ENCODE measurements at places on chromosomes 3 and 15.
A peak's percentile ranks its signal among the peaks of the same experiment; 100 is the strongest.

DNA sequence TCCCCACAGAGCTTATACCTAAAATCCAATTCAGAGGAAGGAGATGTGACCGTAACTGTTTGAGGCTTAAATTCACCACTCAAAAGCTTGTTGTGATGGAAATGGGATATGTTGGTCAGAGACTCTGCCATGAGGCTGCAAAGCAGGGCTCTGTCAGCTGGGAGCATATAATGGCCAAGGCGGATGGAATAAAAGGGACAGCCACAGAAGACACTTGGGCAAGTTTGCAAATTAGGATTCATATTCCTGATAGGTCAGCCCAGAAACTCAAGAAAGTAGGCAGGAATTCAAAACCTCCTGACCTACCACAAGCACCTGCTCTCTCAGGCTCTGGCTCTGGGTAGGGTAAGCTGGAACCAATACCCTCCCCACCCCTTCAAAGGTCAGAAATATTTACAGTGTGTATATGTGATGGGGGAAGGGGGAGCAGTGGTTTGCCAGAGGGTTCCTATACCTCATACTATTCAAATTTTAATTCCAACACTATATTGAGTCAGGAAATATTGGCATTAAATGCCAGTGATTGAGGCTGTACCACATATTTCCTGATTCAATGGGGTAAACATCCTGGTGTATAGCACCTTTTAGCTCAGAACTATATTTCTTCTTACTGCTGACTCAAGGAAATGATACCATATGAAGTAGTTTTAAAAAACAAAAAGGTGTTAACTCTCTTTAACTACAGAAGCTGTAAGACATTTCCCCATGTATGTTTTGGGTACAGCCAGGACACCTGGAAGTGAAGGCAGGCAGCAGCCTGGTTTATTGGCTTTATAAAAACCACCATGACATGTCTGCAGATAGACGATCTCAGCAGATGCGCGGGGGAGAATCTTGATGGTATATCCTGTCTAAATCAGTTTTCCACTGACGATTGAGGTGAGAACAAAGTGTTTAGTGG lies 19.2 kb downstream of the FYCO1 start:
- no peak for DNase-seq

DNA sequence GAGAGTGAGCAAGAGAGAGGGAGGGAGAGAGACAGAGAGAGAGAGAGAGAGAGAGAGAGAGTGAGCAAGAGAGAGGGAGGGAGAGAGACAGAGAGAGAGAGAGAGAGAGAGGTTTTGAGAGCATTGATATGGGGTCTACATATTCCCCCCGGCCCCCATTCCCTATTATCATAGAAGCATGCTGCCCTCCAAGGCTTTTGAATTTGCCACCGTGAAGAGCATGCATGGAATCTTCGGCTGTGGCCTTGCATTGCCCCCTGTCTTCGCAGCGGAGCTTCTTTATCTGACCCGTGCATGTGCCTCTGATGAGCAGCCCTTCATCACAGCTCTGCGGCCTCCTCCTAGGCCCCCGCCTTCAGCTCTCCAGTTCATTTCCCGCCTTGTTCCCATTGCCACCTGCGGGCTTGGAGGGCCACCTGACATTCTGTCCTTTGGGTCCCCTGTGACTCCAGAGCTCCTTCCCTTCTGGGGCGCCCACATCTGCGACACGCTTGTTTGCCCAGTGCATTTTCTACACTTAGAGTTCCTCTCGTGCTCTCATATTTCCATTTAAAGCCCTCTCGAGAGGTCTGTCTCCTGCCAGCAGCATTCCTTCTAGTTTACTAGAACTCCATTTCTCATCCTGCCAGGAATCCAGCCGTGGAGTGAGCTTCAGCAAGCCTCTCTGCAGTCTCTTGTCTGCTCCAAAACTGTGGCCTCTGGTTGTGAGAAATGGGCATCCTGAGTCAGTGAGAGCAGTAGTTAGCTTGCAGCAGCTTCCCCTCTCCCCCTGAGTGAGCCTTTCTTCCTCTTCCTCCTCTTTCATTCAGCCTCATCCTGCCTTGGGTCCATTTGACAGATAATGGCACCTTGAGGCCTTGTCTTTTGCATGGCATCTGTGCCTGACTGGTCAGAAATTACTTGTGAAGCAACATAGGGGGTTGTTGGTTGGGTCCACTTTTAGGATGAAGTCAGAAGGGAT lies 25.3 kb downstream of the LPP start:
- DNase-seq: no peak

DNA sequence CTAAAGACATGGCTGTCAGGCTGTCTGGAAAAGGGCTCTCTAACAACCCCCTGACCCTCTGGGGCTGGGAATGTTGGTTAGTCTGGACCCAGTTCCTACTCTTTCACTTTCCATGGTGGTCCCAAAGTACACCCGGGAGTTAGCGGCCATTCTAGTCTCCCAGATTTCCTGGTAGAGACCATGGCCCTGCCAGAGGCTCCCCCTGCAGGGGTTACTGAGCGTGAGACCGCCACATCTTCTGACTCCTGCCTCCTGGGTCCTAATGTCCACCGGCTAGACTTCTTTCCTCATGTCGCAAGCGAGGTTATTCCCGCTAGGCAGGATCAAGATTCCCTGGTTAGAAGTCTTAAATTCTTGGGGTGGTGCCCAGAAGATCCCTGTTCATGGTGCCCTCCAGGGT lies 540.0 kb upstream of the ROBO1 start:
- DNase-seq: no peak

DNA sequence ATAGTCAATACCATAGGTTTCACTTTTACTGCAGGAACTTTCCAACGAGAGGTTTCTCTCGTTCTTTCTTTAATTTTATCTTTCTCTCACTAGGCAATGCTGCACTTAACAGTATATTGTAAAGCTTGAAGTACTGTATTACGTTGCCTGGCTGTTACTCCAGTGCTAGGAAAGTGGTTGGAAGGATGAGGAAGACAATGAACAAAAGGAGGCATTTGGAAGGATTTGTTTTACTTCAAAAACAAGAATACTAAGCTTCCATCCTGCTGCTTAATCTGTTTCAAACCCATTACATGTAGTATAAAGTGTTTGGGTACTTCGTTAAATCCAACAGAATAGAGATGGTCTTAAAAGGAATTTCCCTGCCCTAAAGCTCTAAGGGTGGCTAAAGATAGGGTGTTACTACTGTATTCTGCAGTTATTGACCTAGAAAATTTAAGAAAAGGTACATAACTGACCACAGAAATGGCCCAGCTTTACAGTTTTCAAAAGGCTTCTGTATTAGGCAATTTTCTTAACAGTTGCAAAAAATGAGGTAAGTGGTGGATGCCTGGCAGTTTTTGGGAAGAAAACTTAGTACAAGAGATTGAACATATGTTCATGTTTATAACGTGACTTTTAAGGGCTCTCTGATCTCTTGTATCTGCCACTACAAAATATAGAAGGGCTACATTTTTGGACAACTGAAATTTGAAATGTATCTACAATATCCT lies 785 bp upstream of the IFT57 start:
- no peak for DNase-seq

DNA sequence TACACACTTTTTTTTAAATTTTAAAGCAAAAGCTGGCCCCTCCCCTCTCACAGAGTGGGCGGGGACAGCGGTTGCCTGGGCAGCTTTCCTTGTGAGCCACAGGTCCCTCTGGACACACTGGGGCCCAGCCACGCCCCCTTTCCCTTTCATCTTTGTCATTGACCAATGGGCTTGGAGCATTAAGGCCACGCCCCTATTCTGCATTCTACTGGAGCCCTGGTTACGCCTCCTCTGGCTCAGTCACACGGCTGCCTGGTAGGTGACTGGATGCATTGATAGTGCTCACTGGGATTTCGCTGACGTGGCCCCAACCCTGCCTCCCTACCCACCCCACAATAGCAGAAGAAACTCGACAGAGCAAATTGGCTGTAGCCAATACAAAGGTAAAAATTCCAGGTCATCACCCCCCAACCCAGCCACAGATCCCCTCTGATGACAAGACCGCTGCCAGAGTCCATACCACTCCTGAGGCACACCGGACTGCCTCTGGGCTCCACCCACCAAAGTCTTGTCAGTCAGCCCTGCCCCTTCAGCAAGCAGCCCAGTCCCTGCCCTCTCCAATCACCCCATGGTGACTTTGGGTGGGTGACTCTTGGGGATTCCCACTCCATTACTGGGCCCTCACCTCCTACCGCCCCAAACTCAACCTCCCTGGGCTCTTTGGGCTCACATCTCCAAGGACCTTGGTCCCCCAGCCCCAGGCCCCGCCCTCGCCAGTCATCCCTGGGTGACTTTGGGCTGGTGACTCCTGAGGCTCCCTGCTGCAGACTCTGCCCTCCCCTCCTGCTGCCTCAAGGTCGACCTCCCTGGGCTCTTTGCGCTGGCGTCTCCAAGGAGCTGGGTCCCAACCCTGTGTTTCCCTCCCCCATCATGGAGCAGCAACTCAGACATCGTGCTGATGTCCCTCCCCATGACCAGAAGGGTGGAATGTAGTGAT lies 112.2 kb upstream of the FAN1 start:
- DNase-seq: no peak

DNA sequence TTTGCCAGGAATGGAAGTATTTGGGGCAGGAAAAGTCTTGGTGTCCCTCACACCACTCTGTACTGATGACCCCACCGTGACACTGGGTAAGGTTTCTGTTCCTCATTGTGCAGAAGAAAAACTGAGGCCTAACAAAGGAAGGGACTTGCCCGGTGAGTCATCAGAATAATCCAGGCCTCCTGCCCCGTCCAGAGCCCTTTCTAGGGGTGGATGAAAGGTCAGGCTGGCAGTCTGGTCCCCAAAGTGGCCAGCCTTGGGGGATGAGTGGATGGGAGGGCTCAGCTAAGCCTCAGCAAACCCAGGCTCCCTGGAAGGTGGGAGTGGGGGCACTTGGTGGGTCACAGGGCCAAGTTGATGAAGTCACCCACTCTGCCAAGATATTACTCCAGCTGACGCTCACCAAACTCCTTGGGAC lies 2.3 kb upstream of the DNAH1 start:
- peak; percentile 55 for DNase-seq

DNA sequence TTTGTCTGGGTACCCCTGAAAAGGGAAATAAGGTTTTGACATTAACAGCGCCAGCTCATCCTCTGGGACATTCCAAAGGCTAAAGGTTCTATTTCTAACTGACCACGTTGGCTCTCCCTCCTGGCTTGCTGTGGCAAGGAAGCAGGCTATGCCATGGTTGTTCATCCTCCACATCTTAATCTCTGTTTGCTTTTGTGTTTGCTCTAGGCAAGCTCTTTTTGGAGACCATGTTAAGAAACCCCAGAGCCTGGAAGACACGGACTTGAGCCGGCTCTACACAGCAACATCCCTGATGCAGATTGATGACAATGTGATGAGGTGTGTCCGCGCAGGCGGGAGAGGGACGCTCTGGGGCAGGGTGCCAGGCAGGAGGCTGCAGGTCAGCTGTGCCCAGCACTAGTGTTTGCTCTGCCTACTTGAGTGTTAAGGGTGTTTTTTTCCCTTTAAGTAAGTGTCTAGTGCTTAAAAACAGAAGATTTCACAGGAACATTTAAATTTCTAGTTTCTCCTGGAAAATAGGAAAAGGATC lies 33.3 kb downstream of the RLBP1 start:
- DNase-seq: no peak

DNA sequence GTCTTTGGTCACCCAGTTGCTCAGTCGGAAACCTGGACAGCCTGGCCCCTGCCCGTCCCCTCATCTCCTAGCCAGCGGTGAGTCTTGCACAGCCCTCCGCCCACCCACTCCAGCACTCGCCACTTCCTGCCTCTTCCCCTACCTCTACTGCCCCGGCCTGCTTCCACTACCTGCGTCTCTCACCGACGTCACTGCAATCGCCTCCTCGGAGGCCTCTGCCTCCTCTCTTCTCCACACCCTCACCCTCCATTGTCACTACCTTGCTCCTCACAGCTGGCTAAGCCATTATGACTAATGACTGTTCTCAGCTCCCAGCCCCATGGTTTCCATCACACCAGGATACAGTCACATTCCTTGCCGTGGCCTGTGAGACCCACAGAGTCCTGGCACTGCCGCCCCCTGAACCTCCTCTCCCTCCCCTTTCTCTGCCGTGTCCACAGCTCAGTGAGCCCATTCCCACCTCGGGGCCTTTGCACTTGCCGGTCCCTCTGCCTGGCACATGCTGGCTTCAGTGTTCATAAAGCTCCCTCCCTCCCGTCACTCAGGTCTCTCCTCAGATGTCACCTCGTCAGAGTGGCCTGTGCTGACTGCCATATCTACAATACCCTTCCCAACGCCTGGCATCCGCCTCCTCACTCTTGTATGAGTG lies 104.8 kb downstream of the FBLN2 start:
- no peak for DNase-seq

DNA sequence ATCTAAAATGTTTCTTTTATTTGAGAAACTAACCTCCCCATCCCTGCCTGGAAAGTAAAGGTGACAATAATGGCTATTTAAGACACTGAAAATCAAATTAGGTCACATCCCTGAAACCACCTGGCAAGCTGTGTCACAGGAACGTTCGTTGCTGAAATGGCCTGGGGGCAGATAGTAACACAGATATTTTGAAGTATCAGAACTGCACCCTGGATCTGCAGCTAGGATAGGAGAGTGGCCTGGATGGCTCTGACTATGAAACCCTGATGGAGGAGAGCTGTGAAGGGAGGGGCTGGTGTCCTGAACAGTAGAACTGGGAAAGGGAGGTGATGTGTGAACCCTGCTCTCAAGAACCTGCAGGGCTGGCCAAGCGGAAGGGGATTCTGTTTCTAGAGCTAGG lies 648.3 kb upstream of the CFAP20DC start:
- DNase-seq: no peak

GRCh38 chr15:35479423-35479822 lies 66.5 kb downstream of the DPH6 start:
- no peak for DNase-seq

- no peak for DNase-seq
Measured at GRCh38 chr15:66631616-66632263, 65.9 kb upstream of the LCTL start.

DNA sequence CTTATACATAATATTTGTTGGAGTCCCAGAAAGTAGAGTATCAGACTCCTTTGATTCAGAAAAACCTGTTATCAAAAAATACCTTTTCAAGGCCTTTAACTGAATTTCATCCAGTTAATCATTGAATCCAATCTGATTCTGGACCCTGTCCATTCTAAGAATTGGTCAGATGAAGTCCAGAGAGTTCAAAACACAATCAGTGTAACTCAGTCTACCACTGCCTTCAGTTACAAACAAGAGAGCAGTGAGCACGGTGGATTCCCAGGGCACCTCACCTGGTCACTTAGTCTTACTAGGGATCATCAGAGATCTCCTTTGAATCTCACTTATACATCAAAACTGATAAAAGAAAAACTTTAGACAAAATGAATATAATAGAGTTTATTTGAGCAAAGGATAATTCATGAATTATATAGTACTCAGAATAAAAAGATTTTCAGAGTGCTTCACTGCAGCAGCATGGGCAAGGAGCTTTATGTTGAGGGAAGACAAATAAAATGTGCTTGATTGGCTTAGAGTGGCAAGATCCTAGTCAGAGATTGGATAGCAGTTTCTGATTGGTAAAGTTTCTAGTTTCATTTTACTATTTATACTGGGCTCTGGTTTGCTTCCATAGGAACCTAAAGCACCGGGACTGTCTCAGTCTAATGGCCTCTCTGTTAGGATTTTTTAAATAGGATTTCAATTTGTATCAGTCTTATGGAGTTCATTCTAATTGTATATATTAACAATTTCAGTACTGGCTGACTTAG lies 474.9 kb upstream of the GOLIM4 start:
- DNase-seq: no peak

All from activated B cell treated with CpG ODN at 0.5 μM for 24 hours (primary cell).